ENCODE measurements at places on chromosomes 6 and 20.

GRCh38 chr20:59748619-59749191 lies 144.4 kb downstream of the PHACTR3 start:
- DNase-seq = no peak

GRCh38 chr20:32943490-32944052 lies 60.7 kb downstream of the SUN5 start:
- no peak for DNase-seq

GRCh38 chr20:51076786-51077685 lies 54.1 kb upstream of the KCNG1 start:
- no peak for DNase-seq

DNA sequence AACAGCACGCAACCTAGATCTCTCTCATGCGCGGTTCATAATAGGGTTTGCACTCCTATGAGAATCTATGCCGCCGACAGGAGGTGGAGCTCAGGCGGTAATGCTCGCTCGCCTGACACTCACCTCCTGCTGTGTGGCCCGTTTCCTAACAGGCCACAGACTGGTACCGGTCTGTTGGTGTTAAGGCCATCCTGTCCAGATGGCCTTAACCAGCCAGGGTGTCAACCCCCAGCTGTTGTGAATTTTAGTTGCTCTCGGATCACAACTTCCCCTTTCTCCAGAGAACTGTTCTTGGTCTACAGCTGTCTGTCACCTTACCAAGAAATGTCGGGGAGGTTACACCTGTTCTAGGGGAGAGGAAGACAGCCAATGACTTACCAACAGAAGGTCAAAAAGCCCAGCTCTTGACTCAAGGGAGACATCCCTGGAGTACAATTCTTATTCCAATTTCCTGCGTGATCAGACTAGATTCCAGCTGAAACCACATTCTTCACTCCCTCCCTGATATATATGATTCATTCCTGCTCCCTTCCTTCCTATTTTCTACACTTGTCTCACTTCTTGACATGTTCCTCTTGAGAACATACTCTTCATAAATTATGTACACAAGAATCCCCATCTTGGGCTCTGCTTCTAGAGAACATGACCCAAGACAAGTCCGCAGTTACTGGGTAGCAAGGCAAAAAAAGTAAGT lies 23.1 kb upstream of the DNAAF9 start:
- no peak for DNase-seq

- DNase-seq = peak; percentile 78
These were observed 19.2 kb downstream of the MCUR1 start for GRCh38 chr6:13795041-13795750.

DNA sequence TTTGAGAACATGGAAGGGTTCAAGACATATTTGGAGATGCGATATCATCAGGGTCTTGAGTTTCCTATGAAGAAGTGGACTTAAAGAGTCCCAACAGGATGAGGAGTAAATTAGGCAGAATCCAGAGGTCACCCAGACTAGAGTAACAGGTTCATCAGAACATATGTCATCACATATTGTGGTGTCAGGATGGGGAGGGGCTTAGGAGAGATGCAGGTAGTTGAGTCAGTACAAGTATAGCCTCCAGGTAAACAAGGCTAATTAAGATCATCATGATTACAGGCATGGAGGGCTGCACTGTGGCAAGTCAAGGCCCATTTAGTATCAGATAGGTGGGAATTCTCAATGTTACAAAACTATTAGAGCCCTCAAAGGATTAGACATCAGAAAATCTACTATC lies 90.1 kb upstream of the PAK5 start:
- DNase-seq = no peak

- no peak for DNase-seq
These were observed 39.7 kb upstream of the TMEM170B start for GRCh38 chr6:11497881-11498280.

- DNase-seq = no peak
These were observed 78.0 kb upstream of the MPC1 start for GRCh38 chr6:166460473-166461437.

DNA sequence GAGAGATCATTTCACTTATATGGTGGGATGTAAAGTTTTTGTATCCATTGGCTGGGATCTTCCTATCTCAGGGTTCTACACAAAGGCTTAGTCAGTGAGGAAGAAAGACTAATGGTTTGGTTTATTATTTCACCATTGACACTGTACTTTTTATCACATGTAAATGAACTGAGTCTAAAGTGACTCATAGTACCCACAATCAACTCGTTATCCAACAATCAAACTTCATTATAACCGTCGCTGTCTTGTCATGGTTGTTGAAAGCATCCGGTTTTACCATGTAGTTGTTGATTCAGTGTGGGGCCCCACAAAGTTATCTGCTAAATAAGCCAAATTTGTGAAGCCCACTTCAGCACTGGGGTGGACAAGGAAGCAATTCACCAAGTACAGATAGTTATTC lies 55.8 kb upstream of the MTRF1L start:
- DNase-seq = no peak

DNA sequence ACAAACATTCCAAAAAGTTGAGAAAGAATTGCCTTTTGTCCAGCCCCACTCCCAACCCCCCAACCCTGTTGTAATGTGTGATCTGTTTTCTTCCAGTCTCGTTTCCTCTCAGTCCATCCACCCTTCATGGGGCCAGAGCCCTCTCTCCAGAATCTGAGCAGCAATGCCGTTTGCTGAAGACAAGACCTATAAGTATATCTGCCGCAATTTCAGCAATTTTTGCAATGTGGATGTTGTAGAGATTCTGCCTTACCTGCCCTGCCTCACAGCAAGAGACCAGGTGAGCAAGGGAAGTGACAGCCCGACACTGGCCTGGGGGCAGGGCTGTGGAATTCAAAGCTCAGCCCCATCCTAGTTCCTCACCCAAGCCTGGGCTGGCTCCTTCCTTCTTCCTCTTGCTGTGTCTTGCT lies 7.8 kb downstream of the MAVS start:
- DNase-seq = no peak

DNA sequence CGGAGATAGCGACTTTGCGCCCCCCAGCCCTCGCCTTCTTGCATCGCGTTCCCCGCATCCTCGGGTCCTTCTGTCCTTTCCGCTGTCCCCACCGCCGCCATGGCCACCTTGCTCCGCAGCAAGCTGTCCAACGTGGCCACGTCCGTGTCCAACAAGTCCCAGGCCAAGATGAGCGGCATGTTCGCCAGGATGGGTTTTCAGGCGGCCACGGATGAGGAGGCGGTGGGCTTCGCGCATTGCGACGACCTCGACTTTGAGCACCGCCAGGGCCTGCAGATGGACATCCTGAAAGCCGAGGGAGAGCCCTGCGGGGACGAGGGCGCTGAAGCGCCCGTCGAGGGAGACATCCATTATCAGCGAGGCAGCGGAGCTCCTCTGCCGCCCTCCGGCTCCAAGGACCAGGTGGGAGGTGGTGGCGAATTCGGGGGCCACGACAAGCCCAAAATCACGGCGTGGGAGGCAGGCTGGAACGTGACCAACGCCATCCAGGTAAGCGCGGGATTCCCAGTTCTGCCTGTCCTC lies 401 bp downstream of the SLC32A1 start:
- no peak for DNase-seq

DNA sequence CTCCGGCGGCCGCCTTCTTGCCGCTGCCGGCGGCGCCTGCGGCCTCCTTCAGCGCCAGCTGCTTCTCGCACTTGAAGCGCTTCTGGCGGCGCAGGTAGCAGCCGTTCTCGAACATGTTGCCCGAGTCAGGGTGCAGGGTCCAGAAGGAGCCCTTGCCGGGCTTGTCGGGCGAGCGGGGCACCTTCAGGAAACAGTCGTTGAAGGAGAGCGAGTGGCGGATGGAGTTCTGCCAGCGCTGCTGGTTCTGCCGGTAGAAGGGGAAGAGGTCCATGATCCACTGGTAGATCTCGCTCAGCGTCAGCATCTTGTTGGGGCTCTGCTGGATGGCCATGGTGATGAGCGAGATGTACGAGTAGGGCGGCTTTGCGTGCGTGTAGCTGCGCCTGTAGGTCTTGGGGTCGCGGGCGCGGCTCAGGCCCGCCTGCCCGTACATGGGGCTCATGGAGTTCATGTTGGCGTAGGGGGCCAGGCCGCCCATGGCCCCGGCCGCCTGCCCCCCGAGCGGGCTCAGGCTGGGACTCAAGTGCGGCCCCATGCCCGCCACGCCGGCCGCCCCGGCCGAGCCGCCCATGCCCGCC lies 1.9 kb downstream of the FOXA2 start:
- no peak for DNase-seq

DNA sequence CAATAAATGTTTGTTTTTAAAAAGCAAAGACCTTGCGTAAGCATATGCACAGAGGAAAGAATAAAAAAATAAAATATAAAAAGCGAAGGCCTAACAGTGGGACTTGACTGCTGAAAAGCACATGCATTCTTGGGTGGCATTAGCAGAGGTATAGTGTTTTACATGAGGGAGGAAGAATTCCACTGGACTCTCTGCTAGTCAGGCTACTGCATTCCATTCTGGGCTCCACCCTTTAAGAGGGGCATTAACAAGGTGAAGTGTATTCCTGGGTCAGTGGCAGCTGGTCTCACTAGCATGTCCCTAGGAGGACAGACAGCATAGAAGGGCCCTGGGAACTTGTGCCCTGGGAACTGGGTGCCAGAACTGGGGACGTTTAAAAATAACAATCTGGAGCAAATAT lies 134.1 kb downstream of the SOBP start:
- DNase-seq = no peak

DNA sequence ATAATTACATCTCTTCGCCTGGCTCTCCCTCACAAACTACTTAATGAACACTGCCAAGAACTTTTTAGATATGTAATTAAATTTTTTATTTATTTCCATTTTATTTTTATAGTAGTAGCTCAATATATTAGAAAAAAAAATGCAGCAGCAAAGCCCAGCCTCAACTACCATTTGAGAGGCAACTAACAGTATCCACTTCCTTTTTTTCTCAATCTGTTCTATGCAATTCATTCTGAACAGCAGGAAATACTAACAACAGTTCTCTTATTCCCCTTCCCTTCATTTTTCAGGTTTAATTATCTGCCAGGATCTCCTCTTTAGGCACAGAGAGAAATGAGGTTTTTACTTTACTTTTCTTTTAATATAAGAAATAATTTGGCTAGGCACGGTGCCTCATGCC lies 112.7 kb downstream of the ZNF217 start:
- no peak for DNase-seq

- DNase-seq = no peak
These were observed 2.3 kb upstream of the SLC22A2 start for GRCh38 chr6:160260803-160261450.

- no peak for DNase-seq
These were observed 9.9 kb upstream of the MMP9 start for GRCh38 chr20:45998761-45999160.

DNA sequence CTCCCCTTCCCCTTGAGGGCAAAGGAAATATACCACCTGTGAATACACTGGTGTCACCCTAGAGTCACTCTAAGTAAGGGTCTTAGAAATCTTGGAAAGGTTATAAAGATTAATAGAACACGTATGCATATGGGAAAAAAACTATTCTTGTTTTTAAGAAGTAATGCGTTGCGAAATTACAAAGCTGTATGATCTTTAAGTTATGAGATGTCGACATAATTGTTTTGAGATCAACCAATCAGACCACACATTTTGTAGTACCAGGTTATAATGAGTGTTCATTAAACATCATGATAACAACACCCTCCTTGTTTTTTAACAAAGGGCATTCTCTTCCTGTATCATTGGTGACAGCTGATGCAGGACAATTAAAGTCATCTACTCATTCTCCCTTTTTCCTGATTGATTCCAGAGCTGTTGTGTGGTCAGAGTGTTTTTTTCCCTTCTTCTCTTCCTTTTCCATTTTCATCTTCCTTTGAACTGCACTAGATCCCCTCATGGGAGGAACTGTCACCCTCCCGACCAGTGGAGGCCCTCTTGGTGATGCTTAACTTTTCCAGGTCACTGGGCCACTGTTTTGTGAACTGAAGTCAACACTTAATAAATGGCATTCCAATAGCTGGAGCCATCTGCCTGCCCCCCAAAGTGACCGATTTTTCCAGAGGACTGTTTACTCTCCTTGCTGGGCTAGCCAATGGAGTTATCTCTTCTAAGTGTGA lies 37.0 kb downstream of the PRDM1 start:
- no peak for DNase-seq

All from activated gamma-delta T cell treated with anti-CD3 and anti-CD28 coated beads, Interleukin-2, amount 50 U/mL, for 16 hours (primary cell).